ENCODE measurements at places on chromosomes 6 and 20.

DNA sequence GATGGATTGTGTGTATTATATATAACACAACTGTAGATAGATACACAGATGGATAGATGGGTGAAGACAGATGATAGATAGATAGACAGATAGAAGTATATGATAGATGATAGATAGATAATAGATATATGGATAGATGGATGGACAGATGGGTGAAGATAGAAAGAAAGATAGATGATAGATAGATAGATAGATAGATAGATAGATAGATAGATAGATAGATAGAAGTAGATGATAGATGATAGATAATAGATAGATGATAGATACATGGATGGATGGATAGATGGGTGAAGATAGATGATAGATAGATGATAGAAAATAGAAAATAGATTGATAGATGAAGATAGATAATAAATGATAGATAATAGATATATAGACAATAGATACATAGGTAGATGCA is 83.3 kb downstream of the FOXF2 start:
- DNase-seq = no peak

GRCh38 chr6:39599341-39599740 is 125.9 kb downstream of the KIF6 start:
- DNase-seq = no peak

GRCh38 chr6:149230712-149231460 is 86.6 kb upstream of the TAB2 start:
- DNase-seq = no peak

DNA sequence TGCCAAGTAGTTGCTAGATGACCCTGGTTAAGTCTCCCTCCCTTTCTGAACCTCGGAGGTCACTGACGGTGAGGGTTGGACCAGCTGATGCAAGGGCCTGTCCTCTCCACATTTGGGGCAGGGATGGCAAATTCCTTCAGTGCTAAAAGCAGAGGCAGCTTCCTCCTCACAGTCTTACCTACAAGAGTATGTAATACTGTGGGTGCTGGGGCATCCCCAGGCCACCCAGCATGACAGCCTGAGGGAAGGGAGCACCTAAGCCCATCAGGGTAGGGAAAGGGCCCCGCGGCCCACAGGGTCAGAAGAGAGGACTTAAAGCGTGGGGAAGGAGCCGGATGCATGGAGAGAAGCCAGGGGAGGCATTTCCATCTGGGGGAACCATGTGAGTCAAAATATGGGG is 38.0 kb downstream of the TGM3 start:
- DNase-seq = no peak

DNA sequence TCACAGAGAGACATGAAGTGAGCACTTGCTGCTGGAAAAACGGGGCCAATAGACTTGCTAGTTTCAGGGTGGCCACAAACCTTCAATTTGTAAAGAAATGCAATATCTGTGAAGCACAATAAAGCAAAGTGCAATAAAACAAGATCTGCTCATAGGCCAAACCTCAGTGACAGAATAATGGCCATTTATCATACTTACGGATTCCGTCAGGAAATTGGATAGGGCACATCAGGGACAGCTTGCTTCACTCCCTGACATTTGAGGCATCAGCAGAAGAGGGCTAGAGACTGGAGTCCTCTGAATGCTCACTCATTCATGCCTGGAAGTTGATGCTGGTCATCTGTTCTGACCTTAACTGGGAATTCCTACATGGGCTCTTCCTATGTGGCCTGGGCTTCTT is 165.5 kb upstream of the OPRM1 start:
- no peak for DNase-seq

GRCh38 chr20:23225407-23226060 is 125.1 kb upstream of the NXT1 start:
- no peak for DNase-seq

DNA sequence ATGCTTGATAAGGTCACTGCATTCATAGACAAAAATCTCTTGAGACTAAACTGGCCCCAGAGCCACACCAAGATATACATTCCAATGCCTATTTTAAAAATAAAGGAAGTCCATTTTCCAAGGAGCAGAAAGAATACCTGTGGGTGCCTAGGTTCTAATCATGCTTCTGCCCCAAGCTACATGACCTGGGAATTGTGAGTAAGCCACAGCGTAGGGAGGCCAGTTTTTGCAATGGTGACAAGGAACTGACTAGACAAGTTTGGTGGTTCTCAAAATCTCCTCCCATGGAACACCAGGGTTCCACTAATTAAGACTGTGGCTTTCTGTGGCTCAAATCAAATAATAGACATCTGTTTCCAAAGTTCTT is 83.3 kb downstream of the GMDS start:
- DNase-seq = no peak

DNA sequence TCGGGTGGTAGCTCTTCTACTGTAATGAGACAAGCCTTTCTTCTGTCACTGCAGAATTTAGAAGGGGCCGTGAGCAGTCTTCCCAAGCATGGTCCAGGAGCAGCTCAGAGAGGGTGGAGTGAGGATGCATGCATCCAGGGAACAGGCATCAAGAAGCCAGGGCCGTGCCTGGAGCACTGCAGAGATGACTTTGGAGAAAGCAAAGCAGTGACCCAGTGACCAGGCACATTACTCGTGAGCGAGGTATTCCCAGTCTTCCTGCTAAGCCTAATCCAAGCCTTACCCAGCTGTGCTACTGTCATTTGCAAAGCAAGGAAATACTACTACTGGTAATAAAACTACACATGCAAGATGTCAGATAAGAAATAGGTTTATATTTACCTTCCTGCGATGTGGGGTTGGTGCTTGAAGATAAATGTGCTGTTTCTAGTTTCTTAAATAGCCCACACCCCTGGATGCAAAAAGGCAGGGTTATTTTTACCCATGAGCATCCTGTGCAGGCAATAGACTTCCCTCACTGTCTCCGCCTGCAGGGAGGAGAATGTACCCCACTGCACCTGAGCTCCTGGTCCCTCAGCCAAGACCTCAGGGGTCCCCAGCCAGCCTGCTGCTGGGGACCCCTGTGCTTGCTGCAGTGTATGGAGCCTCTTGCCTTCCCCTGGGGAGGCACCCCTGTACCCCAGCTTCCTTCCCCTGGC is 62.9 kb downstream of the SSR1 start:
- no peak for DNase-seq

DNA sequence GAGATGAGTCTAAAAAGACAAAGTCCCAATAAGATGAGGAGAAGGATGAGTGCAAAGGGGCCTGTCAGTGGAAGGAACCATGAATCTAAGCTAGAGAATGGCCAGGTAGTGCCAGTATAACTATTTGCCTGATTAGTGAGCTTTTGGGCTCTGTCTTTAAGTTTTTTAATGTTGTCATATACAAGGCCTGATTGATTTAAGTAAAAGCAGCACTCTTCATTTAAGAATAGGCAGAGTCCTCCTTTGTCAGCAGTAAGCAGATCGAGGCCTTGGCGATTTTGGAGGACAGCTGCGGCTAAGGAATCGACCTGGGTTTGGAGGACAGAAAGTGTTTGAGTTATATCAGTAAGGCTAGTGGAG is 753.4 kb upstream of the ADGRB3 start:
- DNase-seq = no peak

DNA sequence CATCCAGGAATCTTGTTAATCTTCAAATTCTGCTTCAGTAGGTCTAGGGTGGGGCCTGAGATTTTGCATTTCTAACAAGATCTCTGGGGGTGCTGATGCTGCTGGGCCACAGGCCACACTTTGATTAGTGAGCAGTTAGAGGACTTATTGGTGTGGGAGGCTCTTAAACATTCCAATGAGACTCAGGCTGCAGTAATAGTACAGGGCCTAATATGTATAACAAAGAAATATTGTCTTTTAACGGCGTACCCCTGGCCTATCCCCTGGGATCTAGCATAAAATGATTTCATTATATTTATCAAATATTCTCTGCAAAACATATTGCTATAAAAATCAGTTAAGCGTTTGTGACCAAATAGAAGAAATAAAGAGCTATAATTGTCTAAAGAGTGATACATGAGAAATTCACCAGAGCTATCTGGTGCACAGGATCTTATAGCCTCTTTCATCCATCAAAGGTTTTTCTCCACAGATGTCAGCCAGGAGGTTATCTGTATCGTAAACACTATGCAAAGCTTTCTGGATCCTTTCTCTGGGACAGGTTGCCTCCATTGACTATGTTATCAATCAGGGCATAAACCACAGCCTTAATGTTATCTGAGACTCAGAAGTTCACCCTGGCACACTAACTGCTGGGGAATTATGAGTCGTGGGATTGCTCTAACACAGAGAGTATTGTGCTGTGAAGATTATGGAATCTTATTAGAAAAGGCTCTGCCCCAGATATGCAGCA is 488.5 kb upstream of the MAP3K7 start:
- no peak for DNase-seq

DNA sequence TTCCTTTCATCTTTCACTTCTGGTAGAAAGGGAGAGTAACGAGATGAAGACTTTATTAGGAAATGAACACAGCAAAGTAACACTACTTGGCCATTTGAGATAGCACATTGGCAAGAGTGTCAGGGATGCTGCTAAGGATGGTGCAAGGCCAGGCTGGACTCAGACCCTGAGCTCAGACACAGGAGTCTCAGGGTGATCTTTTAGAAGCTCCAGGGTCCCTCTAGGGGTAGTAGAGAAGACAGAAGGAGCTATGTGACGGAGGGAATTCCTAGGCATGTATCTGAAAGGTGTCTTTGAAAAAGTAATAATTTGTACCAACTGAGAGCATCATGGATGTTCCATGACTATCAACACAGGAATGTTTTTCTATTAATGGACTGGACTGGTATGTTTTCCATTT is 436.5 kb downstream of the DHX35 start:
- no peak for DNase-seq

GRCh38 chr6:77561768-77562314 is 91.0 kb upstream of the MEI4 start:
- no peak for DNase-seq

DNA sequence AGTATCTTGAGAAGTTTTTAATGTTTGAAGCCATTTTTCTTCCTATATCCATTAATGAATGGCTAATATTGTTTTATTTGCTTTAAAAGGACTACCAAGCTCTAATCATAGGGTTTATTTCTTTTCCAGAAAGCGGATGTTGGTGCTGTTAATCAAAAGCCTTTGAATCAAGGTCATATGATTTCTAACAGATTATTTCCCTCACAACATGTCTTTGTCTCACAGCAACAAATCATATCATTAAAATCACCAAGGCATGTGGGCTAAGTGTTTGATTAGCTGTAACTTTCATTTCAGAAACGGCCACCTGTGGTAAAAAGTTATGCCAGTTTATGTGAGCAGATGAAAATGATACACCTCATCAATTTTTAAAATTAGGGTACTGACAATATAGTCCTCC is 21.7 kb downstream of the TRAF3IP2 start:
- no peak for DNase-seq

DNA sequence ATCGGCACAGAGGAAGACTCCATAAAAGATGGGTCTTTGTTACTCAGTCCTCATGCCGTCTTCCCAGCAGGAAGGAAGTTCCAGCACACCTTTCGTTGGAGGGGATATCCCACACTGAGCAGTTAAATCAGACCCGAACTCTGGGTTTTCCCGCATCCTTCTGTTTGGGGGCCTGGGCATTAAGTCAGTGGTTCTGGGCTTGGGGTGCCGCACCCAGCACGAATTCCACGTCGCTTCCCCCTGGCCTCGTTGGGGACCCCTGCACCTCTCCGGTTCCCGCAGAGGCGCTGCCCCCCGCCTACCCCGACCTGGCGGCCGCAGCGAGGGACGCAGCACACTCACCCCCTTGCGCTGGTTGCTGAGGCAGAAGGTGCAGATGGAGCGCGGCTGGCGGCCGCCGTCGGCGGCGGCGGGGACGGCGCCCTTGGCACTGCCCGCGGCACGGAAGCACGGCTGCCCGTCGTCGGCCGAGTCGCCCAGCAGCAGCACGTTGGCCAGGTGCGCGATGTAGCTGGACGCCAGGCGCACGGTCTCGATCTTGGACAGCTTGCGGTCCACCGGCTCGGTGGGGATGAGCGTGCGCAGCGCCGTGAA is 641 bp downstream of the TCF15 start:
- DNase-seq = no peak
